Neural crest cell (in vitro differentiated cells): ENCODE measurements at places on chromosomes 1 and 21. TPM values are rescaled to one million over a fixed set of nuclear protein-coding genes. Genes with fewer than 3 reads are reported as not detected.

DNA sequence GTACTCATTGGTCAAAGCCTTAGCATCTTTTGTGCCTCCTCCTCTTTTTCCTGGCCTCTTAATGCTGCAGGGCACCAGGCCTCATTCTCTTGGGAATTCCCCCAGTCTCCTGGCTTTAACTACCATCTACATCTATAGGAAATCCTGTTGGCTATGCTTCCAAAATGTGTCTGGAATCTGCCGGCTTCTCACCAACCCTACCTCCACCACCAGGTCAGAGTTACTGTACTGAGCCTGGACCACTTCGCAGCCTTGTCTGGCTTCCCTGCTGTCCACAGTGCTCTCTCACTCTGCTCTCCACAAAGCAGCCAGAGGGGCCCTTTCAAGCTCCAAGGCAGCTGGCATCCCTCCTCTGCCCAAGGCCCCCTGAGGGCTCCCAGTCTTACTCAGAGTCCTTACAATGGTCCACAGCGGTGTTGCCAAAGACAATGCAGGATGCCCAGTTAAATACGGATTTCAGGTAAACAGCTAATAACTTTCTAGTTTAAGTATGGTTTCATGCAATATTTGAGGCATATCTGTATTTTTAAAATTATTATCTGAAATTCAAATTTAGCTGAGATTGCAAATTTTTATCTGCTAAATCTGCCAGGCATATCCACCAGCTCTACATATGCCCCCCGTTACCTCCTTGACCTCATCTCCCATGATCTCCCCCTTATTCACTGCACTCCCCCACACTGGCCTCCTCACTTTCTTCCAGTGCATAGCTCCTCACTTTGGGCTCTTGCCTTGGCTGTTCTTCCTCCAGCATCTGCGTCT, 34.5 kb upstream of the FAM163A start:
- DNase-seq, result no peak

DNA sequence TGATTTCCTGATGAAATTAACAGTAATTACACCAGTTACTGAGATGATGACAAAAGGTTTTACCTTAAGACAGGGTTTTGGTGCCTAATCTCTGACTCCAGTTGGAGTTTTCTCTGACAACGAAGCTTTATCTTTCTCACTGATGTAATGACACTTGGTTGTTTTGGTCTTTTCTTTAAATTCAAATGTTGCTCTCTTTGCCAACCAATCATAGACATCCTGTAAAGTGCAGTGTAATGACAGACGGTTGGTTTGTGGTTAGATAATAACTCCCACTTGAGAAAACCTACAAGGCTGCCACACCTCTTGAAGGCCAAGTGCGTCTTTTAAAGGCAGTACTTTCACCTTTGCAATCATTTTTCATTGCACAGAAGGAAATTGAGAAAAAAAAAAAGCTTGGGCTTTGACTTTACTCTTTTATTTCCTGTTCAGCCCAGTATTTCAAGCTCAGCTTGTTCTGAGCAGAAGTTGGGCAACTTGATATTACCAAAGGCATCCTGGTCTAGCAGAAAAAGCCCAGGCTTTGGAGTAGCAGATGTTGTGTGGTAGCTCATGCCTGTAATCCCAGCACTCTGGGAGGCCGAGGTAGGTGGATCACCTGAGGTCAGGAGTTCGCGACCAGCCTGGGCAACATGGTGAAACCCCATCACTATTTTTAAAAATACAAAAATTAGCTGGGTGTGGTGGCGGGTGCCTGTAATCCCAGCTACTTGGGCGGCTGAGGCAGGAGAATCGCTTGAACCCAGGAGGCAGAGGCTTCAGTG, 14.9 kb downstream of the PDIK1L start:
- no peak for DNase-seq

Gene ASPM
- 53.3 and 57.6 TPM in 2 replicates for total RNA-seq

GRCh38 chr1:109844609-109845008, 66.0 kb upstream of the CSF1 start:
- DNase-seq, result no peak

Gene PLA2G2C
- not detected in 2 replicates for total RNA-seq

DNA sequence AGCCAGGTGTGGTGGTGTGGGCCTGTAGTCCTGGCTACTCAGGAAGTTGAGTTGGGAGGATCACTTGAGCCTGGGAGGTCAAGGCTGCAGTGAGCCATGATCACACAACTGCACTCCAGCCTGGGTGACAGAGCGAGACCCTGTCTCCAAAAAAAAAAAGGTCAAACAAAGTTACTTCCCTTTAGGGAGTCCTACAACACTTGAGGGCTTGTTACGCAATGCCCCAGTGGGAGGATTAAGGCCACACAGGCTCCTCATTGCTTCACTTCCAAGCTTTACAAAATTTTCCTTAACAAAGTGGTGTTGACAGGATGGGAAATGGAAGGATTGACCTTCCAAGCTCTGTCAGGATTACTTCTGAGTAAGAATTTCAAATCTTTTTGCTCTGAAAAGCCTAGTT, 6.2 kb upstream of the EXTL1 start:
- no peak for DNase-seq

Gene ECM1
- total RNA-seq, result 5.3 and 5.5 TPM in 2 replicates

Gene LPAR3
- 1.2 and 1.3 TPM in 2 replicates for total RNA-seq

- DNase-seq, result no peak
These were observed 28.8 kb downstream of the COP1 start for GRCh38 chr1:176178316-176178715.

Gene RAP1GAP
- total RNA-seq, result 5.3 and 7.4 TPM in 2 replicates

Gene GSTM2
- total RNA-seq, result 43.7 and 46.6 TPM in 2 replicates

- no peak for DNase-seq
These were observed 355.7 kb downstream of the LTN1 start for GRCh38 chr21:28636752-28637691.

- no peak for DNase-seq
These were observed 96.4 kb downstream of the CAMK2N1 start for GRCh38 chr1:20389571-20389970.

Gene SYPL2
- 0.18 and 0.47 TPM in 2 replicates for total RNA-seq

DNA sequence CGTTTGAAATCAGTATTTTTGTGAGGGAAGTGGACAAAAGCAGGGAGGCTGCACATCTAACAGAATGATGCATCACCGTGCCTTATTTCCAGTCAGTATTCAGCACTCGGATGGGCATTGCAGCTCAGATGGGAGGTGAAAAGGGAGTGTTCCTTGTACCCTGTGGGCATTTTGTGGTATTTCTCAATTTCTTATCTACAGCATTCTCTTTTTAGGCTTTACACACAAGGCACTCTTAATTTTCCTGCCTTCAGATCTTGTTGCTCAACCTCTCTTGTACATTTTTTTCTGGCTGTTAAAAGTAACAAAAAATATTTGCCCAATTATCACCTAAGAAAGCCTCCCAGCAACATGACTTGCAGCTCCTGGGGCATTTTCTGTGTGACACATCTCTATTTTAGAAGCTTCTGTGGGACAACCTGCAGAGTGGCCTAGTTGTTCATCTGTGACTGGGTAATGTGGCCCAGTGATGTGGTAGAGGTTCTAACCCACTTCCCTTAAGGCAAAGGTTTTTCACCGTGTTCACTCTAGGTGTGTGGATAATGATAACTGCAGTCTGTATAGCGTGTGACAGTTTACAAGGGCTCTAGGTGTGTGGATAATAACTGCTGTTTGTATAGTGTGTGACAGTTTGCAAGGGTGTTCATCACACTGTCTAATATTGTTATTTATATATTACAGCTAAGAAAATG, 257.2 kb downstream of the PTGER3 start:
- DNase-seq, result no peak

DNA sequence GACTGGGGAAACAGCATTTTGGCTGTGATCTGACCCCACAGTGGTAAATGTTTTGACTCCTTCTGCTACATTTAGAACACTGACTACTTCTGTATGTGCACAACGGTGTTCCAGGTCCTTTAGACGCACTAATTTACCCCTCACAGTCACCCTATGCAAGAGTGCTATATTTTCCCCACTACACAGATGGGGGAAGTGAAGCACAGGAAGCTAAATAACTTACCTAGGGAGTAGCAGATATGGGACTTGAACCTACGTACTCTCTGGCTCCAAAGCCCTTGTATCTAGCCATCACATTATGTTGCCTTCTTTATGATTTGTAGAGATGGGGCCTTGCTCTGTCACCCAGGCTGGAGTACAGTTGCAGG, 49.3 kb downstream of the GADD45A start:
- no peak for DNase-seq

Gene NR5A2
- total RNA-seq, result not detected in 2 replicates

Gene CD84
- total RNA-seq, result not detected in 2 replicates

DNA sequence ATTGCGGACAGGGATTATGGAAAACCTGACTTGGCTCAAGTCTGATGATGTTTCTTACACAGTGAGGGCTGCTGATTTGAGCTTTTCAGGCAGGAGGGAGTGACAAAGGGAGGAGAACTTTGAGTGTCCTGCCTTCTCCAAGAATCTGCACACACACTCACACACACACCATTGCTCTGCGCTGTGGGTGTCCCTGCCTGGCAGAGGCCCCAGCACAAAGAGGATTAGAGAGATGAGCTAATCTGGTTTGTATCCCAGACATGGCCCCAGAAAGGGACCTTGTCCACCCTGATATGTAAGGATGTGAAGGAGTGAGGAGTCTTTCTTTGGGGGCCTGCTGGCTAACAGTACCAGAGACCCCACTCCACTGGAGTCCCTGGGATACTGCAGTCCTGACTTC, 5.9 kb upstream of the WNT2B start:
- DNase-seq, result no peak

Gene SPRR2E
- total RNA-seq, result not detected in 2 replicates

DNA sequence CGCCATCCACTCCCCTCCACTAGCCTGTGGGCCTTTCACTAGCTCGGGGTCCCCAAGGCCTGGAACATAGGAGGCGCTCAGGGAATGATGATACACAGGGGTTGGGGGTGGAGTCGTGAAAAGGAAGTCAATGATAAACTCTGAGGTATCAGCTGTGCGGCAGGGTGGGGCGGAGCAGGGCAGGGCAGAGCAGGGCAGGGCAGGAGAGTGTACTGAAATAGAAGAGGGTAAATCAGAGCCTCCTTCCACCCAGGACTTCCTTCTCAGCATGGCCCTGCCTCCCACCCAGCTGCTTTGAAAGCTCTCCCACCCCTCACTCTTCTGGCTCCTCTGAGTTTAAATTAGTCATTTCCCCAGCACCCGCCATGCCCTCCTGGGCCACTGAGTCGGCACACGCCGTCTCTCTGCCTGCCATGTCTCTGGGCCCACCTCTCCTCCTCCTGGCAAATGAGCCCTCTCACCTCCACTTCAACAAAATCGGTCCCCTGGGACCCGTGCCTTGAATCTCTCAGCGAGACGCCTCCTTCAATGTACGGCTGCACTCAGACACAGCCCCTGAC, 16.9 kb downstream of the CAPZB start:
- DNase-seq, result no peak

DNA sequence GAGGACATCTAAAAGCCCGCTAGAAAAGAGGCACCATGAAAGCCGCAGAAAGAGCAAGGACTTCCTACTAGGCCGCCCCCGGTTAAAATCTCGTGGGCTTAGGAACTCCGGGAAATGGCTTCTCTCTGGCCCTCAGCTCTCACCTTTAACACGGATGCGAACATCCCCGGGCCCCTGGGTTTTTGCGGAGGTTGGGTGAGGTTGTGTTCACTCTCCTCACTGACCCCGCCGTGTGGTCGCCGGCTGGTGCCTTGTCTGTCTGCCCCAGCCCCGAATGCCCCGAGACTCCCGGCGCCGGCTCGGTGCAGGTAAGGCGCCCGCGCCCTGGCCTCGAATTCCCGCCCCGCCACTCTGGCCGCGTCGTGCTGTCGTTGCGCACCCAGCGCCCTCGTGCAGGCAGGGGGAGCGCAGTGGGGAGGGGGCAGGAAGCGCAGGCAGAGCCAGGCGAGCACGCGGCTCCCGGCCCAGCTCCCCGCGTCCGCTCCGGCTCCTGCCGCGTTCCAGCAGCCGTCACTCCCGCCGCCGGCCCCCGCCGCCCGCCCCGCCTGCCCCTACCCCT, at the start of gene SHISAL2A:
Gene SHISAL2A (plus strand): TSS at position 437 of the 559 bp plus-strand sequence. CDS start 326 bp downstream, outside the sequence.
- DNase-seq, result peak; percentile 40

GRCh38 chr1:223832637-223832943, 13.2 kb downstream of the TP53BP2 start:
- DNase-seq, result no peak

DNA sequence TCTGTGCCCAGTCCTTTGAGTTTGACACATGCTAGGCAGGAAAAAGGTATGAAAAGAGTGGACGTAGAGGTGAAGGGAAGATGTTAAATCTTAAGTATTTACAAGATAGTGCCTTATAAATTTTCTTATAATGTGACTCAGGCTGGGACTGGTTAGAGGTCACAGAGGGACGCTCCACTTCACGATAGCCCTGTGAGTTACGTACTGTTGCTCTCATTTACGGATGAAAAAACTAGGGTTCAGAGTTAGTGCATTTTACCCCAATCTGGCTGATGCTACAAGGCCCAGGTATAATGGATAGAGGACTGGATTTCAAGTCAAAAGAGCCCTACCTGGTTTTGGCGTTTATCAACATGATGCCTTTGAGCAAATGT, 1.4 kb upstream of the TUT4 start:
- no peak for DNase-seq

GRCh38 chr1:79042117-79042516, 35.6 kb upstream of the ADGRL4 start:
- no peak for DNase-seq

GRCh38 chr1:151574575-151575529, 34.7 kb downstream of the TUFT1 start:
- DNase-seq, result no peak

- peak; percentile 59 for DNase-seq
These were observed at the start of gene RHOC for GRCh38 chr1:112706505-112707220. TSS of gene RHOC (minus strand) at chr1:112707127. CDS start at chr1:112703799, 3,328 bp downstream.

DNA sequence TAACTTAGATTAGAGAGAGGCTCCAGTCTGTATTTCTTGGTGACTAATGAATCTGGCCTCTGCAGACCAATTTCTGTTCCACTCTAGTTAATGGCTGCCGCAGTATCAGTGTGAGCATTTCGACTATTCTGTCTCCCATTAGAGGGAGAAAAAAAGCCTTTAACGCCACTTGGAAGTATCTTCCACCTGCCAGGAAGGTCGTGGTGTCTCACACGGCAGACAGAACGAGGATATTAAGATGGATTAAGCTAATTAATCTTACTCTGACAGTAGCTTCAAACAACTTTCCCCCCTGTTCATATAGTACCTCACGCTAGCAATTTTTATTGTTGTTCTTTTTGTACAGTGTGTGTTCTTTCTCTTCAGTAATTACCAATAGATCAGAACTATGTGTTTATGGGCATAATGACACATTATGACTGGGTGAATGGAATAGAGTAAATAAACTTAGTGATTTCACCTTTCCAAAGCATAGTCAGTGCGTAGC, 153.8 kb downstream of the ADGRL2 start:
- DNase-seq, result no peak

DNA sequence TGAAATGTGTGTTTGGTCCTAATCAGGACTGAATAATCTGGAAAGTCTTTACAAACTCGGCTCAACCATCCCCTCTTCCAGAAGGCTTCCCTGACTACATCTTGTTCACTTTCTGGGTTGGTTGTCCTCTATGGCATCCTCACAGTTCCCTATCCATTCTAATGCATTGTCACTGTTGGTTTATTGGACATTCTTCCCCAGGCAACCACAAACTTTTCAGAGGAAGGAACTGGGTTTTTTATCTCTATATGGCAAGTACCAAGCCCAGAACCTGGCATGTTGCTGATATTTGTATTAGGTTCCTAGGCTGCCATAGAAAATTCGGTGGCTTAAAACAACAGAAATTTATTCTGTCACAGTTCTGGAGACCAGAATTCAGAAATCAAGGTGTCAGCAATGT, 363.5 kb upstream of the ST6GALNAC5 start:
- no peak for DNase-seq
